ENCODE measurements at places on chromosomes 2 and 18. TPM values are rescaled to one million over a fixed set of nuclear protein-coding genes. Genes with fewer than 3 reads are reported as not detected.

GRCh38 chr2:149703281-149703680 is 115.7 kb upstream of the MMADHC start:
- no peak for DNase-seq

DNA sequence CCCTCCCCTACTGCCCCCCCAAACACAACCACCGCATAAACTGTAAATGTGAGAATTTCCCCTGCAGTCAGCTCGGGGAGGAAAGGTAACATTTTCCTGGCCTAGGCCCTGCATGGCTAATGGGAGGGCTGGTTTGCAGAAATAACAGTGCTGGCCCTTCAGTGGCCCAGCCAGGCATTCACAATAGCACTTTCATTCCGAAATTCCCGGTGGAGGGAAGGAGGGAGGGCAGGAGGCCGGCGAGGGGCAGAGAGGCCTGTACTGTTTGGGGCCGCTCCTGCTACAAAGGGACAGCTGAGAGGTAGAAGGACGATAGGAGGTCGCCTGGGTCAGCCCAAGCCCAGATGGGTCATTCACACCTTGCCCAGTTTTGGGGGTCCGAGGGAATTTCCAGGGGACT is 11.3 kb downstream of the CYP26B1 start:
- peak; percentile 59 for DNase-seq

GRCh38 chr2:112623913-112624777 is 21.6 kb upstream of the SLC20A1 start:
- DNase-seq: peak; percentile 82

- peak; percentile 48 for DNase-seq
These were observed 141.0 kb downstream of the INHBB start for GRCh38 chr2:120486946-120487345.

GRCh38 chr2:143264851-143265250 is 135.6 kb downstream of the ARHGAP15 start:
- DNase-seq: no peak

GRCh38 chr18:58100154-58100553 is 56.1 kb downstream of the NEDD4L start:
- no peak for DNase-seq

DNA sequence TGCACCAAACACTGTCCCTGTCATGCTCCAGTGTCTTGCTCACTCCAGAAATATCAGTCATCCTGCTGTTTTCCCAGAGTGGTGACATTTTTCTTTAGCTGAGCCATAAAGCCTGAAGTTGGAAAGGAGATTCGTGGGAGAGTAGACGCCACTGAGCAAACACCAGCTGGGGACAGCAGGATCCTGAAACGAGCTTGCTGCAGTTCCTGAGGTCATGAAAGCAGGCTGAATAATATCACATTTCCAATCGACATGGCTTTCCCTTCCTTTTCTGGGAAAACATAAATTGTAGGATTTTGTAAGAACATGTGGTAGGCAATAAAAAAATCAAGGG is 276.4 kb downstream of the CDCA7 start:
- no peak for DNase-seq

- peak; percentile 44 for DNase-seq
These were observed 99.9 kb downstream of the NFATC1 start for GRCh38 chr18:79495591-79496071.

Gene RESP18
- not detected for total RNA-seq

Gene CD8A
- total RNA-seq: 3.9 TPM

GRCh38 chr2:50863218-50863617 is 168.7 kb downstream of the NRXN1 start:
- no peak for DNase-seq

Gene BOLL
- total RNA-seq: not detected

- no peak for DNase-seq
These were observed 129.1 kb upstream of the DOCK10 start for GRCh38 chr2:225171350-225171749.

DNA sequence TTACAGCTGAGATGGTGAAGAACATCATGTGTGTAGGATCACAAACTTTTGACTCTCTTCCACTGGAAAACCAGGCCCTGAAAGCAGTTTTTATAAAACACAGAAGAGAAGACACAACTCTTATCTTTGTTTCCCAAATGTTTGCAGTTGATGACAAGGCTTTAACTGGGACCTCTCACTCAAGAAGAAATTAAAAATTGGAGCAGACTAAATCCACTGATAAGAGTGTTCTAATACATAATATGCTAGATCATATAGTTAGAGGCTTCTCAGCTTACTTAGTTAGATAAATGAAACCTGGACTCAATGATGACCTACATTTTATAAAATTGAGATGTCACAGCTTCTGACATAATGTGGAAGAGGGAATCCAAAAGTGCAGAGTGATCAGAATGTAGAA is 158.3 kb upstream of the WDSUB1 start:
- no peak for DNase-seq

- no peak for DNase-seq
These were observed 16.8 kb downstream of the DBI start for GRCh38 chr2:119383410-119384140.

Gene THSD7B
- total RNA-seq: 1.8 TPM

Gene TMEM169
- 0.32 TPM for total RNA-seq

DNA sequence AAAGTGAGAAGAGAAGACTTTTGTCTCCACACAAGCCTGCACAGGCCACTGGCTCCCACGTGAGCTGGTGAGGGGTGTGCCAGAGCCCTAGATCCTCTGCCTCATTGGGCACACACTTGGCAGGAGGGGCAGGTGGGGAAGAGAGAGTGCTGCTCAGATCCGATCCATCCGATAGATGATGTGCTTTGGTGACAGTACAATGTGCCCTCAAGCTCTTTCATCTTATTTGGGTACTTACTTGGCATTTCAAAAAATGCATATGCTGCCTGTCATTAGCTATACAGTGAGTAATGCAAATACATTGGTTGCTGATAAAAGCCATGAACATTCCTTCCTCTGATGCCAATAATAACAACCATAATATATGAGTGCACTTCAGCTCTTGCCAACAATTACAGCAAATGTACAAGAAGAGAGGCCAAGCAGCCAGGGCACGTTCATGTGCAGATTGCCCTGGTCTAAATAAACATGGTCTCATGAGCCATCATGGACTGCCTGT is 255.3 kb downstream of the VAPA start:
- no peak for DNase-seq

- no peak for DNase-seq
These were observed 262.6 kb downstream of the MREG start for GRCh38 chr2:215750763-215751162.

DNA sequence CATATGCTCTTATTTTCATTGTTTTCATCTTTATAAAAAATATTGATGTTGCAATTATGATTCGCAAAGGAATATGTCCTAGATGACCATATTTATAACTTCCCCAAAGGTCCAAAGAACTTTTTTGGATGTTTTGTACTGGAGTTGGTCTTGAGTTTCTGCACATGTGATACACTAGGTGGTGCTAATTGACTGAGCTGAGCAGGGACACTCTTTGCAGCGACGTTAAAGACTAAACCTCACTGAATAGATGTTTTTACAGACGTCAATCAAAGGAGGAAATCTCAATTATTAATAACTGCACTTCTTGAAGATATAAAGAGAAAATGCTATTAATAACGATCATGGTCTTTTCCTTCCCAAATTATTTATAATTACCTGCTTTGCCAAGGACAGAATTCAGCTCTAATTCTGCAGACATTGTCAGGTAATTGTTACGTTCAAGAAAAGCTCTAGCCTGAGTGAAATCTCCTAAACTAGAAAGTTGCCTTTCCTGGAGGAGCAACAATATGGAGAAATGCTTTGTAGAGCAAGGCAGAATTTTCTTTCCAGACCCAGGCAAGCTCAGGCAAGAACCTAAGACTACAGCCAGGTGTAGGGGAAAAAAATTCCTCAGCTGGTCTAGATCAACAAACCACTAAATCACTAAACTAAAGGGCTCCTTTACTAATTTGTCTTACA is 119.3 kb upstream of the RBBP8 start:
- no peak for DNase-seq
